Upper lobe of left lung (tissue), 6 donors: ENCODE measurements at places on chromosomes 1 and 21. TPM values are rescaled to one million over a fixed set of nuclear protein-coding genes. Genes with fewer than 3 reads are reported as not detected.

GRCh38 chr1:240189386-240189989, 97.8 kb downstream of the FMN2 start:
- no peak for DNase-seq

GRCh38 chr1:226578946-226579578, 30.5 kb downstream of the STUM start:
- DNase-seq = no peak

GRCh38 chr1:58885998-58886397, 102.2 kb upstream of the JUN start:
- DNase-seq = no peak

- no peak for DNase-seq
Measured at GRCh38 chr1:201026234-201026633, 2.7 kb upstream of the KIF21B start.

Gene ACTRT2
- not detected for total RNA-seq

GRCh38 chr1:216815260-216816131, 92.3 kb upstream of the ESRRG start:
- DNase-seq = no peak

Gene OR2T33
- not detected for total RNA-seq

DNA sequence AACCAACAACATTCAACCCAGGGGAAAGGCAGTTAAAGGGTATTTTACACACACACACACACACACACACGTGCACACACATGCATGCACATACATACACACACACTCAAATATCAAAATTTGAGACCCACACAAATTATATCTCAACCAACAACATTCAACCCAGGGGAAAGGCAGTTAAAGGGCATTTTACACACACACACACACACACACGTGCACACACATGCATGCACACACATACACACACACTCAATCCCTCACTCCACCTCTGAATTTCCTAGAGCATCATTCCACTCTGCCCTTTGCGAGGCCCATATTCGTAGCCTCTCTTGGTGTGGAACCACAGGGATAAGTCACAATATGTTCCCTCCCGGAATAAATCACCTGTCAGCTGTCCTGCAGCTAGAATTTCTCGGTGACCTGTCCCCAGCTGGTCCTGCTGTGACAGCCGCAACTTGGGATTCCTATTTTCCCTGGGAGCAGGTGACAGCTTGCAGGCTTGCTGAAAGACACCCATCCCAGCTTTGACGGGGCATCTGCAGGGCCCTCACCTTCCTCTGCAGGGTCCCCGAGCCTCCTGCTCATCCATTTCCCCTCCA, 122.7 kb downstream of the PSMG1 start:
- DNase-seq = no peak

Gene SHISA4
- total RNA-seq = 16.7 TPM

Gene PLD5
- total RNA-seq = 0.15 TPM

DNA sequence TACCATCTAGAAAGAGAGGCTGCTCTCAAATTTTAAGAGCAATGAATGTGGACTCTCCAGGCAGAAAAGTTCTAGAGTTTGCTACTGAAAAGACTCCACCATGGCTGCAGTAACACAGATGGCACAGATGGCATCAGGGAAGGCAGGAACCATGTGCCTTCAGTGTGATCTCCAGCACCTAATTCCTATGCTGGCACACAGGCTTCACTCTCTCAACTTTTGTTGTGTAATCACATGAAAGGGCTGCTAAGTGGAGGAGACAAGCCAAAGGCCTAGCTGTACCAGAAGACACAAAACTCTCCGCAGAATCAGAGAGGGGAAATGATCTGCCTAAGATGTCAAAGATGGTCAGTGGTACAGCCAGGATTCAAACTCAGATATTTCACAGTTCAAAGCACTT, 31.1 kb downstream of the ERI3 start:
- DNase-seq = no peak

- DNase-seq = no peak
Measured at GRCh38 chr1:8477166-8477982, 159.5 kb downstream of the SLC45A1 start.

Gene LCE1C
- not detected for total RNA-seq
